NCI-H524 (cell line): ENCODE measurements at places on chromosomes 3 and 15.

- peak; percentile 57 for DNase-seq
Observed at GRCh38 chr3:71428841-71429596, 154.5 kb downstream of the FOXP1 start.

DNA sequence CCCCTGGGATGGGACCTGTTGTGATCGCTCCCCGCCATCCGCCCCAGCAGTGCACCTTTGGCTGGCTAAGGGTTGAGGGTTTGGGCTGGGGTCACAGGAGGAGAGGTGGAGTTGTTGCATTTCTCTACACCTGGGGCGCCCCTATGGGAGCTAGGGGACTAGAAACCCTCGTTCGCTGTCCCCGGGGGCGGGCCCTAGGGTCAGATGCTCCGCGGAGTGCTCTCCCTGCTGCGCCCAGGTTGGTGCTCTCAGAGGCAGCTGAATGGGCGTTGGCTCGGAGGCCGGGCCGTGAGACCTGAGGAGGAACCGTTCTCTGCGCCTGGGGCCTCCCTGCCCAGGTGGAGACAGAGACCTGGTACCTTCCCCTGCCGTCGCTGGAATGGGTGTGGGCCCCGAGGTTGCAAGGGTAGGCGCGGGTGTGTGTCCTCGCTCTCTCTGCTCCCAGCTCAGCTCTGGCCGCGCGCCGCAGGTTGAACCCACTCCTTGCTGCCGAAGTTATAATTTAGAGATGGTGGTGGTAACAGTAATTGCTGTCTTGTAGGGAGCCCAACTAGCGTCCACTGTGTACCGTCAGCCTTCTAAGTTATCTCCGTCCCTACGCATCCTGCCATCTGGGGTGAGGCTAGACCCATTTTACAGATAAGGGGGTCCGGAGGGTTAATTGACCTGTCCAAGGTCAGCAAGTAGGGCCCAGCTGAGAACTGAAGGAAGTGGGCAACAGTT lies 965 bp downstream of the FLNB start:
- DNase-seq = no peak

DNA sequence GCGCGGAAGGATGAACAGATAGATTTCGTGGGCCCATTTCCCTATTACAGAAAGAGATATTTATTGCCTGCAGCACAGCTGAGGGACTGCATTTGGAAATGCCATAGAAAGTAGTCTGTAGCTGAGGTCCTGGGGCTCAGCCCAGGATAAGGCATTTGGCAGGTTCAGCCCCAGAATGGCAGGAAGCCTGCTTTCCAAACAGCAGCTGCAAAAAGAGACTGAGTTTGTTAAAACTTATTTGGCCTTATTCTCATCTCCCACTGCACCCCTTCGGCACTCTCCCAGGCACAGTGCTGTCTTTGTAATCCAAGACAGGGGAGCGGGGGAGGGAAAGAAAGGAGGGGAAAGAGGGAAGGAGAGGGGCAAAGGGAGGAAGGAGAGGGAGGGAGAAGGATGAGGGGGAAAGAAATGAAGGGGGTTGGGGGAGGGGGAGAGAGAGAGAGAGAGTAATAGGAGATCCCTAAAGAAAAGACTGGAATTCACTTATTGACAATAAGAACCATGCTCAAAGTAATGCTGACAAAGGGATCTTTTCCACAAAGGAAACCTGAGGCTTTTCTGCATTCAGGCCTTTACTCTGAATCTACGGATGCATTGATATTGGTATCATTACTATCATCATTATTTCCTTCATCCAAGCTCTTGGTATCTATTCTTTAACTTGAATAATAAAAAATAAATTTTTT lies 94.0 kb upstream of the LRRN1 start:
- DNase-seq = no peak

GRCh38 chr15:81619002-81619401 lies 245.0 kb upstream of the TMC3 start:
- DNase-seq = no peak

DNA sequence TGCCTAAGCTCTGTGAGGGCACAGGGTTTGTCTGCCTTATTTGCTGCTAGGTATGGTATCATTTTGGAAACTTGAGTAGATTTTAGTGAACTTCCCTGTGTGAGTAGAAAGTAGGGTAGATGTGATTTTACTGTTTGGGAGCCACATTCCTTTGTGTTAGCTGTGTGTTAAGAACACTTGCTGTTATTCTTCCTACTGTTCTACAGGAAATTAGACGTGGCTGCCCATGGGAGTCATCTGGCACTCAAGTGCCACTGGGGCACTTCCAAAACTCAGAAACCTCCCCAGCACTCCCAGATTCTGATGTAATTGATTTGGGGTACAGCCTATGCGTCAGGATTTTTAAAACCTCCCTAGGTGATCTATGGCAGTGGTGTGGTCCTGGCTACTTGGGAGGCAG lies 369.9 kb upstream of the C2CD4B start:
- DNase-seq = no peak

- no peak for DNase-seq
Observed at GRCh38 chr3:15273227-15273626, 59.2 kb downstream of the SH3BP5 start.

GRCh38 chr3:152243721-152244516 lies 24.8 kb upstream of the MBNL1 start:
- no peak for DNase-seq

- peak; percentile 92 for DNase-seq
Observed at GRCh38 chr15:69056365-69056764, 41.9 kb downstream of the NOX5 start.

DNA sequence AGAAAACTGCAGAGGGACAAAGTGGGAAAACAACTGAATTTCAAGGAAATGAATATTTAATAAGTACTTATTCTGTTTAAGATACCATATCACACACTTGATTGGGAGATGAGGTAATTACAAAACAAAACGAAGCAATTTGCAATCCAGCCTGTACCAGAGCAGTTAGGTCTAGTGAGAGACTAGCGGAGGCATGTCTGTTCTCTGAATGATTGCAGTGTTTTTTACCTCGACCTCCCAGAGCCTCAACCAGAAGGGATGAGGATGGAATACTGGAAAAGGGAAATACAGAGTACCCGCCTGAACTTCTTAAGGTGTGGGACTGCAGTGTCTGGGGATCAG lies 59.5 kb downstream of the PIK3CB start:
- DNase-seq = no peak

GRCh38 chr3:78427303-78427702 lies 1340.5 kb downstream of the ROBO1 start:
- DNase-seq = no peak

DNA sequence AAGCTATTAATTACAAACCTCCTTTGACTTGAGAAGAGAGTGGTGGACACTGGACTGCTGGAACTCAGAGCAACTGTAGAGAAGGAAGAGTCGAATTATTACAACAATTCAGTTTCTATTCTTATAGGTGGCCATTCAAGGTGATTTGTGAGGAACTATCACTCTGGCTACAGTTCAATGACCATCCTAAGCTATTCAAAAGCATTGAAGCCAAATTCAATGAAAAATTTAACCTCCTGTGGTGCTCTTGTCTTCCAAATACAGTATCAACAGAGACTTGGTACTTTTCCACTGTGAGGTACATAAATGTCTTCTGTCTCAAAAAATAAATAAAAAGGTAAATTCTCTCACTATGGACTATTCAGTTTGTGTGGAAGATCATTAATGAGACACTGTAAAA lies 513.3 kb upstream of the SEMA6D start:
- no peak for DNase-seq

GRCh38 chr3:160183345-160184076 lies 41.7 kb upstream of the C3orf80 start:
- no peak for DNase-seq

- peak; percentile 96 for DNase-seq
Observed at GRCh38 chr15:72319985-72320671, at the start of gene CELF6. CELF6 (minus strand) TSS chr15:72320157; CDS start chr15:72319874, 283 bp downstream.

GRCh38 chr3:28768439-28768838 lies 419.8 kb upstream of the AZI2 start:
- DNase-seq = no peak

- DNase-seq = no peak
Observed at GRCh38 chr3:50609071-50609762, 2.4 kb downstream of the CISH start.

DNA sequence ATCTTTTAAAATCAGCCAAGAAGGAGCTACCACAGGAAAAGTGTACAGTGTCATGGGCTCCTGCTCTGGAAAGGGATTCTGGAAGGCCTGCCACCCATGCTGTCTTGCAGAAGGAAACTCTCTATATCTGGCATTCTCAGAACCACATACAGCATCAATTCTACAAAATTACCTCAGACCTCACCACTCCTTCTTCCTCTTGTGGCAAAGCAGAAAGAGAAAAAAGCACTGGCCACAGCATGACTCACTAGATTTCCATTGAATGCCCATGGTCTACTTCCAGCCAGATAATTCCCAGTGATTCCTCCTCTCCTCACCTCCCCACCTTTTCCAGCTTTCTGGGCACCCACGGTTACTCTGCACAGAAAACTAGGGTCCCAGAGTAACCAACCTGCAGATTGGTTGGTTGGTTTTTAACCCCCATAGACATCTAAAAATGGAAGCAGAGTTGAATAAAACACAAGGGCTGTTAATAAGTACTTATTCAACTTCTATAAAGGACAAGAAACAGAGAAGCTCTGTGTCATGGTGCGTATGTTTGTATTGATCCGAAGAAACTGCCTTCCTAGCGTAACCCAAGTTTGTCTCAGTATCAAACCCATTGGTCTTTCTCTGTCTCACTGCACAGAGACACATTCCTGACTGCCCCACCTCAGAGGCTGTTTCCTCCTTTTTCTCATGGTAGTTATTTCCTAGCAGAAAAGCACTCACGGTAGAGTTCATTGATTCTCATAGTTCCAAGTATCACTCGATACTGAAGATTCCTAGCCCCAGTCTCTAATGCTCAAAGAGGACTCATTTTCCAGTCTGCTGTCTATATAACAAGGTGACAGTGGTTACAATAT lies 67.7 kb downstream of the LDHAL6B start:
- DNase-seq = no peak

DNA sequence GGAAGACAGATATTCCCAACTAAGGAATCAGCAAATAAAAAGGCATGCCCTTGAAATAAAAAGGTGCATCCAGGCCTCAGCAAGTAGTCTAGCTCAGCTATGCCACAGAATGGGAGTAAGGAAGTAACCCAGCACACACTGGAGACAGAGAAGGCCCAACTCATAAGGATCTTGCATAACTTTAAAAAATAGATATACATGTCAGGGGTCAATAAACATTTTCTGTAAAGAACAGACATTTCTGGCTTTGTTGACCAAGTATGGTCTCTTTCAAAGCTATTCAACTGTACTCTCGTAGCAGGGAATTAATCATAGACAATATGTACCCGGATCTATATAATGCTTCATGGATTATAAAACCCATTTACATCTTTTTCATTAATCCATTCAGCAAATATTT lies 449.3 kb downstream of the TAFA4 start:
- DNase-seq = no peak

DNA sequence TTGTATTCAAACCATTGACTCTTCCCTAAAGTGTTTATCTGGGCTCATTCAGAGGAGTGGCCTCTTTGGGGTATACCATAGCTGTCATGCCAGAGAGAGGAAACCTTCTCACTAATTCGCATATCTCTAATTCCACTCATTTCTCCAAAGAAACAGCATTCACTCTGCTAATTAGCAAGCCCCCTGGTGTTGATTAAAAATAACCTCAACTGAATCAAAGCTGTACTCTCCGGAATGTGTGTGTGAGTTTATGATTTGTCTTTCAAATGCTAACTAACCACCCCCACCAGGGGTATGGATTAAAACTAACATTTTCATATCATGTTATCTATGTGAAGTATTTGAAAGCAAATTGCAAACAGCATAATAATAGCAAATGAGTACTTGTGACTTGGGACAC lies 45.5 kb downstream of the PAQR5 start:
- no peak for DNase-seq

DNA sequence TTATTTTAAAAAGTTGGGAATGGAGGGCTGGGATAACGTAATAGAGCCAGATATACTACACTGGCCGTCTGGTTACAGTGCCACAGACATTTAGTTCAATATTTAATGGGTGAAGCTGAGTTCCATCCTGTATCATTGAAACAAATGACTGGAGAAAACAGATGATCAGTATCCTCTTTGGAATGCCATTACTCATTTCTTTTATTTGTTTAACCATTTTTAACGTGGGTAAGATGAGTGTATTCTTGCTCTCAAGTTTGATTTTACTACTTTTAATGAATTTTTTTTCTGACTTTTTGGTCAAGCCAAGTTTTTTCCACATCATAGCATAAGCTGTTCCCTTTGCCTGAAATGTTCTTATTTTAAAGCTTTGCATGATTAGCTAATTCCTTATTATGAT lies 53.9 kb upstream of the GRM7 start:
- DNase-seq = no peak

- no peak for DNase-seq
Observed at GRCh38 chr3:175965036-175965435, 1105.9 kb downstream of the NAALADL2 start.

DNA sequence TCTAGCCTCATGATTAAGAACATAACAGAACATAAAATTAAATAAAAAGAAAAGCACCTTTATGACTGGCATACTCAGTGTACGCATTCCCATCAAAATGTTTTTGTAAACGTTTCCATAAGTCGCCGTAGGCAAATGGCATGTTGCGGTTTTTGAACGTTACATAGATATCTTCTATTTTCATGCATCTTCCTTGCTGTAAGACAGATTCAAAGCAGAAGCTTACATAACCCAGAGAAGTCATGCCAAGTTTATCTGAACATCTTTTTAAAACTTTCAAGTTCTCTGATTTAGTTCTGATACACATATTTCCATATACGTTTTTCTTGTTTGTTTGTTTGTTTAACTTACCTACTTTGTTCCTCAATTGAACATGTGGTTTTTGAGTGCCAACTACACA lies 388.6 kb downstream of the GABRG3 start:
- DNase-seq = no peak

DNA sequence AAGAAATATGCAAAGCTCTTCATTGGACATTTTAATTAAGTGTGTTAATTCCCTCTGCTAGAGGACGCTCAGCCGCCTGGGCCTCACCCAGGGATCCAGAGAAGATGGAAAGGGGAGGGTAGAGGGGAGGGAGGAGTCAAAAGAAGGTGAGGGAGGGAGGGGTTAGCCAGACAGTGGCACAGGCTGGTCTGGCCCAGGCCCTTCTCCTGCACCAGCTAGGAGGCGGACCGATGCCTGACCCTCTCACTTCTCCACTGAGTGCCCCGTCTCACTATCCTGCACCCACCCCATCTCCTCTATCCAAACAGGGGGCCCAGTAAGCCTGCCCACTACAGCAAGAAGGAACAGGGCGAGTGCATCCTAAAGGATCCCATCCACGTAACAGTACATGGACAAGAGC lies 22.9 kb downstream of the RAB6B start:
- DNase-seq = no peak

DNA sequence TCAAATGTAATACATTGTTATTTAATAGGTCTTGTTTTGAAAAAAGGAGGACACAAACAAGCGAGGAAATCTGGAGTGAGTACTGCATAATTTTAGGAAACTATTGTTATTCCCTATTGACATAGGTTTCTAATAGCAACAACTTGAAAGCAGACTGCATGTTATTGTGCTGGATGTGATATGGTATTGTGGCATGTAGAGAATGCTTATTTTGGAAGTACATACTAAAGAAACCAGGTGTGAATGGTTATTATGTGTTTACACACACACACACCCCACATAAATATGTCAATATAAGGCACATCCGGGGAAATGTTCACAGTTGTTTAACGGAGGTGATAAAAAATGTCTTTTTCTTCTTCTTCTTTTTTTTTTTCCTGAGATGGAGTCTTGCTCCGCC lies 5.9 kb upstream of the MORF4L1 start:
- no peak for DNase-seq
